GF-D8 (cell line): ENCODE measurements at places on chromosomes 1 and 21.

- DNase-seq = no peak
Measured at GRCh38 chr1:235631816-235632215, 17.8 kb downstream of the GNG4 start.

DNA sequence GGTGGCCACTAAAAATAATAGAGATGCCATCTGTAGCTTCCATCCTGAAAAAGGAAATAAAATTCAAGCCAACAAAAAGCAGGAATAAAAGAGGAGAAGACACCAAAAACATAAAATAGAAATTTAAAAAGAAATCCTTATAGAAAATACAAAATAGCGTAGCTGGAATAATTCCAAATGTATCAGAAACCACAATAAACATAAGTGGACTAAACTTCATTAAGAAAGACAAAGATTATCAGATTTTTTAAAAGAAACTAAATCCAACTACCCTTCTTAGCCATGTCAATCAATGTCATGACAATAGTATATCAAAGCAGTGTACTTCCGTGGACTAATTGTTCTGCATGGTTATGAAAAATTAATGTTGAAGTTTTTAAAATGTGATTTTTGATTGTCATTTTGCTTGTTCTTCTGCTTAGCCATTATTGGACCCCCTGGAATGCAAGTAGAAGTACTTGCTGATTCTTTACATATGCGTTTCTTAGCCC, 13.2 kb downstream of the IL10RB start:
- no peak for DNase-seq

DNA sequence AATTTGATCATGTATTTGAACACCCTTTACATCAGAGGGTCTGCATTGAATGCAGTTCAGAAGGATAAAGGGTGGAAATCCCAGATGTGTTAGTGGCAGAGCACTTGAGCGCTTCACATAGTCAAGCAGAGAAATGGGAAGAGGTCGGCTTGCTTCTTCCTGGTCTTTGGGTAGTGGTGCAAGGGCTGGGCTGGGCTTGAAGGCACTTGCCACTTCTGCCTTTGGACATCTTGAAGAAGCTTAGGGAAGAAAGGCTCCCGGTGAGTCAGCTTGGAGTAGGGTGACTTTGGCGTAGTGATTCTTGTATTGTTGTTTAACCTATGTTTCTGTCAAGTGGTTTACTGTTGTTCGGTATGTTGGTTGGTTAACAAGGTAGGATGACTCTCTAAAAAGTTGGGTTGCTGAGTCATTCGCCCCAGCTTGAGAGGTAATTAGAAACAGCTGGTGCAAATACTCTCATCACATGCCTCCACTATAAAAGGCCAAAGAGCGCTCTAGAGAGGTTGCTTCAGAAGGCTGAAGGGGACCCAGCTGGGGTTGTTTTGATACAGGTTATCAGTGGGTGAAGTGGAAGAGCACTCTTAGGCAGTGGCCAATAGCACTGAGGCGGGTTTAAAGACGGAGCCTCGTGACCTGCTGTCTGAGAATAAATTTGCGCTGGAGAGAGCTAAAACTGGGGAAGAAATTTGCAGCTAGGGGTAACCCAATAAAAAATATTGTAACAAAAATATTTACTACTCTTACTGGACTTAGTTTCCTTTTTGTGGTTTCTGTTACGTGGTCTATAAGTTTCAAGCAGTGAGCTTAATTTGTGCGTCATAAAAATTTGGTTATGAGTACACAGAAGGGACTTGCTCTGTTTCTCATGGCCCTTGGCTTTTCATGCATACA, 1.4 kb downstream of the BACH1 start:
- peak; percentile 73 for DNase-seq

DNA sequence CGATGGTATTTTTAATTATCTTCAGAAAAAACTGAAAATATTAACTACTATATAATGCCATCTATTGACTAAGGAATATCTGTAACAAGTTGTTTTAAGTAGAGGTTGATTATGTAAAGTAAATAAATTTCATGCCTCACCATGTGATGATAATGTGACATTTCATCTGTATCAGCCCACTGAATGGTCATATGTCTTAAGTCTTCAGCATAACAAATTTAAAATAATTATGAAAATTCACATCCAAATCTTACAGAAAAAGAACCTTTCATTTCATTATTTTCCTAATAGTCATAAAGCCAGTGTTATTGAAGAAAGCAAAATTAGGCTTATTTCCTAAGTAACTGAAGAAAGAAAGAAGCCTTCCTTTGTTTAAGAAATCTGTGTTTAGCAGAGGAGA, 72.6 kb downstream of the ITGB3BP start:
- no peak for DNase-seq

DNA sequence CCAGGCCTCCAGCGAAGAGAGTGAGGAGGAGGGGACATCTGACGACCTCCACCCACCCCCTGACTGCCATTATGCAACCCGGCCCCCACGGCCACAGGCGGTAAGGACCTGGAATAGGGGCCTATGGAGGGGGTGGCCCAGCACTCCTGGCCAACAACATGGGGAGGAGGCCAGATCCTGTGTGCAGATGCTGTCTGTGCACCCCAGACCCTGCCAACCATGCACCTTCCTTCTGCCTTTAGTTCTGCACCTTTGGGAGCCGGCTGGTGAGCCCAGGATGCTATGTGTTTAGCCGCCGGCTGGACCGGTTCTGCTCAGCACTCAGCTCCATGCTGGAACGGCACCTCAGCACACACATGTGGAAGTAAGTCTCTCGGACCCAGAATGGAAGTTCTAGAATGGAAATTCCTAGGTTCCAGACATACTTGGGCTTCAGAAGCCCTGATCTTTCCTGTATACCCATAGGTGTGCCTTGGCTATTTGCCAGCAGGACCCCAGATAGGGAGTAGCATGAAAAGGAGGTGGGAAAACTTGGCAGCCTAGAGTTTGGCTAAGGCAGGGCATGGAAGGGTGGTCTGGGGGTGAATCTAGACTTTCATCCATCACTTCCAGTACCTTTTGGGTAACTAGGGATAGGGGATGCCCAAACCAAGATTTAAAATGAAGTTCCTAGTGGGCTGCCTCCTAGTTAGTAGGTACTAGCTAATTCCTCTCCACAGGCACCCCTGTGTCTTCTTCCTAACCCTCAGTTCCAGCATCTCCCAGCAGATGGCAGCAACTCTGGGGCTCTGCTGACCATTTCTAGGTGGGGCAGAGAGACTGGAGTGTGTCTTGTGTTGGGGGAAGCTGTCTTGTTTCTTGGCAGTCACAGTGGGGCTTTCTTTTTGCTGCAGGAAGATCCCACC, 3.6 kb upstream of the CYB561D1 start:
- no peak for DNase-seq

- no peak for DNase-seq
Measured at GRCh38 chr1:235919833-235920441, 53.2 kb upstream of the LYST start.

DNA sequence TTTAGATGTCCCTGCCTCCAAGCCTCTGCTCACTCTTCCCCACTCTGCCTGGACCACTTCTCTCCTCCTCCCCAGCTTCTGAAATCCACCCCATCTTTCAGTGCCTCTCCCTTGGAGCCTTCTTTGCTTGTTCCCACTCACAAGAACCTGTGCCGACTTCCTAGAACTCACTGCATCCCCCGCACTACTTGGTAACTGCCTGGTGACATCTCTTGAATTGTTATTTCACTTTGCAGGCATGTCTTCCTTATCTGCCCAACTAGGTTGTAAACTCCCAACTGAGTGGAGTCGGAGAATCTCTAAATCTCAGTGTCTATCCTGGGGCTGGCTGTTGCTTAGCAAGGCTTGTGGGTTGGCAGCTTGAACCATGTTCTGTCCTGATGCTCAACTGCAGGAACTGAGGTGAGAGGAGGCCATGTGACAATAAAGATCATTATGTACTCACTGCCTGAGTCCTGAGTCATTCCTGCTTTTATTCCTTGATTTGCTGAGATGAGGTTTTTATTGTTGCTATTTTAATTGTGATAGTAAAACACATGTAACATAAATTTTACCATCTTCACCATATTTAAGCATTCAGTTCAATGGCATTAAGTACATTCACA, 3.9 kb downstream of the KPRP start:
- no peak for DNase-seq

GRCh38 chr1:174433451-174433850, 14.3 kb upstream of the GPR52 start:
- no peak for DNase-seq

DNA sequence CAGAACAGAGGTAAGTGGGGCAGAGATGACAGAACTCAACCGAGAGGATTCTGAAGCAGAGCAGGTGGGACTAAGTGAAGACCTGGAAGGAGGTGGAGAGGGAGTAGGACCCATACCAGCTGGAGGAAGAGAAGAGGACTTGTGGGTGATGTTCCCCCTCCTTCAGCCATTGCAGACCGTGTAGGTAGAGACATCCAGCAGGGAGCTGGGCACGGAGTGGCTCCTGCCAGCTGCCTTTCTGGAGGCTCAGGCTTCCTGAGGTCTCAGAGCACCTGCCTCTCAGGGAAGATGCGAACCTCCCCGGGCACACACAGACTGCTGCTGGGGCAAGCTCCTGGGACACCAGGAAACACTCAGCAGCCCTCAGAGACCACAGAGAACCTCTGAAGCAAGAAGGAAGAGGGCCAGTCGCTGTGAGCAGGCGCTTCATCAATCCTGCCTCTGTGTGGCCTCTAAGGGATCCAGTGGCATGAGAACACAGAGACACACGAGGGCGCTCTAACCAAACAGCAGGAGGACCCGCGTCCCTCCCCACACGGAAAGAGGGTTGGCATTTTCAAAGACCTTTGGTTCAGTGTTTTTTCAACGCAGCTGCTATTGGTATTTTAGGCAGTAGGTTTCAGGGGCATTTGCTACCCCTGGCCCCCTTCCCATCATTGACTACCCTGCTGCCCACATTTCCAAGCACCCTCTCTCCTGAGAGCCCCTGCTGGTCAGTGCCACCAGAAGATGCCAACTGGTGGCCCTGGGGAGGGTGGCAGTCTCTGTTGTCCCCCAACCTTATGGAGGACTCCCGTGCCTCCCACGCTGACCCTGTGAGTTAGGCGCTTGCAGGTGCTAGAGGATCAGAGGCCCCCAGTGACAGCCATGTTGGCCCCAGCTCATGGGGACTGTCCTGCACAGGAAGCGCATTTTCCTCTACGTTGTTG, 89.6 kb upstream of the EDN2 start:
- peak; percentile 6 for DNase-seq

DNA sequence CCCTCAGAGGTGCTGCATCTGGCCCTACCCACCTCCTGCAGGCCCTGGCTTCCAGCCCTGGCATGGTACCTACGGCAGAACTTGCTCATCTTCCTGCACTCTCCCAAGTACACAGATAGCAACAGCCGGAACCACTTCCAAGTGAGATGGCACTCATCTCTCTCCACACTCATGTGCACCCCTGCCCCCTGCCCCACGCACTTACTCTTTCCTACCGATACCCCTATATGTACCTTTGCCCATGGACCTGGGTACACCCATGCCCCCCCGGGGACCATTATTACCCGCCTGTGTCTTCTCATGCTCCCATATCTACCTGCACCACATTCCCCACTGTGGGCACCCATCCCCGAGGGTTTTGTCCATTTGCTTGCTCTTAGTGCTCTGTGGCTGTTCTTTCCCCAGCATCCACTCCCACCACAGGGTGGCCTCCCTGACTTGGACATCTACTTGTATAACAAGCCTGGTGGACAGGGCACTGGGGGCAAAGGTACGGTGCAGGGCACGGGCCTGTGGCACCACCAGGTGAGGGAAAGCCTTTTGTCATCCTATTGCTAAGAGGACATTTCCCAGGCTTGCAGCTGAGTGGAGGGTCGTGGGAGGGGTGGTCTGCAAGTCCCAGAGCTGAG, 14.7 kb downstream of the HYI start:
- DNase-seq = no peak

- DNase-seq = no peak
Measured at GRCh38 chr1:87115317-87115890, 201.0 kb downstream of the HS2ST1 start.

GRCh38 chr1:226532553-226532952, 16.0 kb upstream of the STUM start:
- no peak for DNase-seq

DNA sequence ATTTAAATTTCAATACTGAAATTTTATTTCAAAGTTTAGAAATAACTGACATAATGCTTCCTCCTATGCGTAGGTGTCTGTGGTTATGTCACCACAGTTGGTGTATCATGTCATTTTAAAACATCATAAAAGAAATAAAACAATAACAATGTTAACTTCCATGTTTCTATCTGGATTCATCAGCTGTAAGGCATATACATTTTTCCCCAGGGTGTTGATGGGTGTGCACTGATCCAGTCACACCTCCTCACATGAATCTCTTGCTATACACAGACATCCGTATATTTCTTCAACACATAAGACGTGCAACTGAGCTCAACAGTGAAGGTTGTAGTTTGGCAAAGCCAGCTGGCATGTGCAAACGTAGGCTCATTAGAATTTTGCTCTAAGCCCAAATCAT, 6.2 kb downstream of the KCNA3 start:
- no peak for DNase-seq

DNA sequence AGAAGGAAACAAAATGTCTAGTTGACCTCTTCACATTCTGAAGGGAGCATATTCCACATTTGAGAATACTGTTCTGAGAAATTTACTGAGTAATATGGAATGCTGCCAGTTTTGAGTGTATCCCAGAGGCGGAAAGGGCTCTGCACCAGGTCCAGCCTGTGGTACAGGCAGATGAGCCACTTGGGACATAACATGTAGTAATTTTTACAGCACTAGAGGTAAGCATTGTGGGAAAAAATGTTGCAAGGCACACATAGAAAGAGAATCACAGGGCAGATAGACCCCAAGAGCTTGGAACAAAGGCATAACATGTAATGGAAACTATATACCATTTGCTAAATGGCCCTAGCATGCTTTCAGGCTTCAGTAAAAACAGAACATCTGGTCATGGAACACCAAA, 228.5 kb downstream of the USH2A start:
- no peak for DNase-seq

DNA sequence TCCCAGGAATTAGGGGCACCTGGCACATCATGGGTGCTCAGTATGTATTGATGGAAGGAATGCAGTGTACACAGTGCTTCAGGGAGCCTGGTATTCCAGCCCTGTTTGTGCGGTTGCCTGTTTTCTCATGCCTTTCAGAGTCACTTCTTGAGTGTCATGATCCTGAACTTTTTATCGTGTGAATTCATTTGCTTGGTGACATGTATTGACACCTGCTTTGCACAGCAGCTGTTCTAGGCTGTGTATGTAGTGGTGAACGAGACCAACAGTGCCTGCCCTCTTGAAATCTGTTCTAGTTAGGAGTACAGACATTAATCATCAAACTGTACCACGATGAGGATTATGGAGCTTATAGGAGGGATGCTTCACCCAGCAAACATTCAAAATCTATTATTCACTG, 6.1 kb downstream of the HTR6 start:
- DNase-seq = no peak

- no peak for DNase-seq
Measured at GRCh38 chr1:157626099-157626498, 28.2 kb upstream of the FCRL4 start.

GRCh38 chr1:179637211-179637860, 45.7 kb downstream of the TDRD5 start:
- DNase-seq = no peak

- no peak for DNase-seq
Measured at GRCh38 chr1:18358600-18358999, 122.1 kb upstream of the KLHDC7A start.

DNA sequence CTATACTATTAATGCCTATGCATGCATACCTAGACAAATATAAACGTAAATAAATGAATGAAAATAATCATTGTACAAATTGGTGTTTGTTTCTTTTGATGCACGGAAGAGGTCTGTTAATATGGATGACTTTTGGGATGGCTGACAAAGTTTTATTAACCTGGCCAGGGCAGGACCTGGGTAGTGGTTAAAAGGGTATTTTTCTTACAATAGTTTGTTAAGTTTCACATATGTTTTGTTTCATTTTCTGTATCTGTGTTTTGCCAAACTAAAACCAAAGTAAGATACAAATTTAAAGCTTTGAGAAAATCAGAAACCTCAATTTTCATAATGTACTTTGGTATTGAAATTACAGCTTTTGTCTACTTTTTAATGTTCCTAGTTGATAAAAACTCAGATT, 222.7 kb upstream of the OLFM3 start:
- DNase-seq = no peak
